Stimulated activated CD4-positive, alpha-beta T cell treated with anti-CD3 and anti-CD28 coated beads, TNF-alpha, amount 100 ng/mL, for 1 hour (primary cell): ENCODE measurements at places on chromosomes 1 and 21.

GRCh38 chr1:207084232-207084631 lies 4.4 kb upstream of the C4BPB start:
- DNase-seq: no peak

- DNase-seq: no peak
These were observed 125.2 kb downstream of the MAGI3 start for GRCh38 chr1:113515498-113515897.

DNA sequence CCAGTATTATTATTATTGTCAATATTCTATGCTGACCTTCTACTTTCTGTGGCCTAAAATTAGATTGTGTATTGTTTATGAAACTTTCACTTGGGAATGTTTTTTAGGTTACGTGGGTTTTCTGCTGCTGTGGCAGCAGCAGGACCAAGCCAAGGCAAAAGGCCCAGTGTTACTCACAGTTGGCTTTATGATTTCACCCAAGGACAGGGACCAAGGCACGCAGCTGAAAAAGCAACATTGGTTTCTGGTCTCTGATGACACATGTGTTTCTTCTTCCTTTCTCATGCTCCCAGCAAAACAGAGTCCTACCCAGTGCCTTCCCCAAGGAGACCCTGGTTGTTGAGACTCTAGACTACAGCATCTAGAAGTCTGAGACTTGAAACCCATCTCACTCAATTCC lies 413.7 kb downstream of the SETD4 start:
- no peak for DNase-seq

DNA sequence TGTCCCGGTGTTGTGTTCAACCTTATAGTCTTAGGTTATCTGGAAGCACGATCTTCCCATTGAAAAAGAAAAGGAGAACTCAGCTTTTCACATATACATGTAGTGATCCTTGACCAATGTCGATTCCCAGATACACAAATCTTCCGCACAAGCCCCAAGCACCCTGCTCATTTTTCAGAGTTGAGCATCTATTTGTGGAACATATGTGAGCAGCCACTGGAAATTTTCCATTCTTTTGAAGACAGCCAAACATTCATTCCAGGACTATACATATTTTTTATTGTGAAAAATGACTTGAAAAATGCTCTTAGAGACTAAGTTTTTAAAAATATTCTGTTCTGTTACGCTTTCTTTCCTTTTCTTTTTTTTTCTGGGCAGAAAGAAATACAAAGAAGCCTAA lies 371.9 kb downstream of the RGS7 start:
- no peak for DNase-seq

DNA sequence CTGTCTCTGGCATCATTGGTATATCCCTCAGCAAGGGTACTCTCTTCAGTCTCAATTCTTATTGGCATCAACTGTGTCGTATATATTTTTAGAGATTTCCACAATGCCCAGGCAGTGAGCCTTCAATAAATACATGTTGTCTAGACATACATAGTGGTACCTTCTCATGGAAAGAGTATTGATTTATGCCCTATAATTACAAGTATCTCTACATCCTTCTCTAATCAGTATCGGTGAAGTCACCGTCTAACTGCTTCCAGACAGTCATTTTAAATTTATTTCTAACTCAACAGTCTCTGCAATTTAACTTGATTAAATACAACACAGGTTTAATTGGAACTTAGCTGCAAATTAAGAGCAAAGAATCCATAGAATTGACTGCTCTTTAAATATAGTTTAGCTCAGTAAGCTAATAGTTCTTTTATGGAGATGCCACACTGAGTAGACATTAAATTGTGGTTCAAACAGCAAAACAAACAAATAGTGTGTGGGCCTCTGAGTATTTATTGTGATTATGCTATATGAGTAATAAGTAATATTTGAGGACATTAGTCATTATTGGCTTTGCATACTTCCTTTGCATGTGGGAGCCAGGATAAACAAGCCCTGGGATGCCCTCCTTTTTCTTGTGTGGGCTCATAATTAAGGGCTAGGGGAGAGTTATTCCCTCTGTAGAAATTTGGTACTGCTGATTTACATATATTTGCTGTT lies 126.9 kb upstream of the DUSP10 start:
- DNase-seq: no peak

DNA sequence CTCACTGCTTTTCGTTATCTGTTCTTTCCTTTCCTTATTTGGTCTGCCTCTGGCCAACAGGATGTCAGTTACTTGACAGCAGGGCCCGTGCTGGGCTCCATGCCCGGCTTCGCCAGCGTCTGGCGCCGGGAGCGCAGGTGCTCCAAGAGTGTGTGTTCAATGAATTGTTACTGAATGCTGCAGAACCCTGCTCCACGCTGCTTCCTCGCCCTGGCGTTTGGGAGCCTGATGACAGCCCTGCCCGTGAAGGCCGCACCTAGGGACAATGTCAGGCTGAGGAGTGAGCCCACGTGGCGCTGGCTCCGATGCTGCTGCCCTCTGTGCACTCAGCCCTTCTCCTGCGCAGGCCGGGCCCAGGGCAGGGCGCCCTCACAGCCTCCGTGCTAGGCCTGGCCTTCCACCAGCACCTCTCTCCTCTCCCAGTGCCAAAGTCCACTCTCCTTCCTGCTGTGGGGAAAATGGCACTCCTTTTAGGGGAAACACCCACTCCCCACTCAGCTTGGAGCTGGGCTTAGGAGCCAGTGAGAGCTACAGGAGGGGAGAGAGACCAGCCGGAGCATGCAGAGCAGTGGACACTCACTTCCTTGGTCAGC lies 51.4 kb downstream of the ACBD3 start:
- no peak for DNase-seq

GRCh38 chr1:40853885-40854170 lies 8.3 kb downstream of the CITED4 start:
- no peak for DNase-seq
